Thyroid gland (tissue), 4 donors: ENCODE measurements at places on chromosomes 13 and 19. TPM values are rescaled to one million over a fixed set of nuclear protein-coding genes. Genes with fewer than 3 reads are reported as not detected.

GRCh38 chr19:1093811-1094553 is 1.2 kb downstream of the POLR2E start:
- H3K4me3 ChIP-seq = peak overlapping the region; percentile 63
- H3K27me3 ChIP-seq = no peaks in the 10 kb centered on the region

DAND5 gene
- 0.45 TPM for total RNA-seq

- no peaks in the 10 kb centered on the region for H3K36me3 ChIP-seq
- H3K27ac ChIP-seq = no peak within 1 kb of the TSS
- no peaks in the 10 kb centered on the region for H3K27me3 ChIP-seq
- no peak within 1 kb of the TSS for H3K4me3 ChIP-seq
These were observed at the start of gene CEACAM19 for GRCh38 chr19:44671400-44671799. Gene CEACAM19 (plus strand): TSS chr19:44671482. CDS start chr19:44671932, 450 bp downstream.

DNA sequence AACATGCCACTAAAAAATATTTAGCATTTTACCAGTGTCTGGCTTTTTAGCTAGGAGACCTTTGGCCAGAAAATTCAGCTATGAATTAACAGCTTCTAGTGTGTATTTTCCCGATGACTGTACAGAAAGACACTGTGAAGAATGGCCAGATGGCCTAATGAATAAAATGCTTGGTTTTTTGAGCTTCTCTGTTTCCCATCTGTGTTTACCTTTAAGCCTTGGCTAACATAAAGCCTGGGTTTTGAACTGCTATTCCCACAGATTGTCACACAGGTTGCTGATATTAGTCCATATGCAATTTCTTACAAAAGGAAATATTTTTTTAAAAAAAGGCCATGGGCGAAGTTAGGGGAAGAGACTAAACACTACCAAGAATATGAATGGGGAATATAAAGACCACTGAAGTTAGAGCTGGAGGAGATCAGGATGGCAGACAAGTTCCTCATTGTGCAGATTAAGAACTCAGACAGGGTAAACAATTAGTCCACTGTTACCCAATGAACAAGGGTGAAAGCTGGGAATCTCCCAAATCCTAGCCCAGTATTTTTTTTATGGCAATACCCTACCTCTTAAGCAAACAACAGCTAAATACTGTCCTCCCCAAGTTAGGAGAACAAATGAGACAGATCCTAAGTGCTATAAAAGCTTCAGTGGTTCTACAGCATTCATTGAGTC is 95.1 kb downstream of the DCT start:
- no peak overlapping the region for H3K4me3 ChIP-seq
- H3K27me3 ChIP-seq = no peaks in the 10 kb centered on the region
- H3K27ac ChIP-seq = no peak overlapping the region
- no peaks in the 10 kb centered on the region for H3K4me1 ChIP-seq
- no peaks in the 10 kb centered on the region for H3K36me3 ChIP-seq
- no peak for DNase-seq
